ENCODE measurements at places on chromosomes 4 and X.

- peak; percentile 65 for DNase-seq
Observed at GRCh38 chr4:40227284-40227683, 30.5 kb downstream of the RHOH start.

- DNase-seq = no peak
Observed at GRCh38 chrX:3346501-3347259, at the start of gene MXRA5. Gene MXRA5 (minus strand): TSS chrX:3346652. CDS start chrX:3343833, 2,819 bp downstream.

DNA sequence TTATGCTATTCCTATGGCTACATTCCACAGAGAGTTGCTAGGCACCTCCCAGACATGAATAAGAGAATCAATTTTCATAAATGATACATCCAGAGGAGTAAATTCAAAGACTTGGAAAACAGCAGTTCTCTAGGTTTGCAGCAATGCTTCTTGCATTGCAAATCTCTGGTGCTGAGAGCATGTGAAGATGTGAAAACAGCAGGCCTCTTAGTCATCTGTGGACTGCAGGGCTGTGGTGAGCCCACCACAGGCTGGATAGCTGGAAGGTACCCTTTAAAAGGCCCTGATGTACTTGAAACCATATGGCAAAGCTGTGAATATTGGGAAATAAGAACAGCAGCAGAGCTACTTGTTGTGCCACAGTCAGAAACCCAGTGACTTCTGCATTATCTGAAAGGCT lies 2135.9 kb downstream of the ARAP2 start:
- no peak for DNase-seq

DNA sequence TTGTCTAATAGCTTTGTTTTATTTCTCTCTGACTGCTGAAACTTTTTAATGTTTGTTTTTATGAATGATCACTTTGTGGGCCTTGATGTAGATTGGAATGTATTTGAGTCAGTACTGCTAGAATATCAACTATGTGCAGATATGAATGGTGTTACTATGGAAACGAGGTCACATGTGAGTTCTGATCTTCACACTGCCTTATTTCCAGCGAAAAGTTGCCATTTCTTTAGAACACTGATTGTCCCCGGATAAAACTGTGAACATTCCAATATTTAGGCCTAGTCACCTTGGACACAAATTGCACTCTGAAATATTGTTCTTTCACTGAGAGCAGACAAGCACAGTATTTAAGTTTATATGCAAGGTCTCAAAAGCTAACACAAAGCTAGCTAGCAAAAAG lies 27.2 kb upstream of the MAGED1 start:
- no peak for DNase-seq

DNA sequence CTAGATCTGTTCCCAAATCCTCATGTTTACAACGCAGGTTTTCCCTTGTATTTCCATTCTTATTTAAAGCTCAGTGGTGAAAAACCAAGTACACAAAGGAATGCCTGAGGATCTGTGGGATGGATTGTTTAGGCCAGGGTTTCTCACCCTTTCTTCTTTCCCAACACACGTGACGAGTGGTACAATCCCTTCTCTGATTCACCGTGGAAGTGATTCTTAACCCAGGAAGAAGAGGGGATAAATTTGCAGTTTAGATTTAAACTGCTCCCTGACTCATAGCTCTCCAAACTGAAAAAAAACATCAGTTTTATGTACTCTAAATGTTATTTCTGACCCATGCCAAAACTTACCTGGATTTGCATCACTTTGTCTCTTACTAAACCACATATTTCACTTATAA lies 17.0 kb downstream of the PAQR3 start:
- no peak for DNase-seq

- DNase-seq = no peak
Observed at GRCh38 chrX:120517936-120518335, 42.8 kb downstream of the CUL4B start.

DNA sequence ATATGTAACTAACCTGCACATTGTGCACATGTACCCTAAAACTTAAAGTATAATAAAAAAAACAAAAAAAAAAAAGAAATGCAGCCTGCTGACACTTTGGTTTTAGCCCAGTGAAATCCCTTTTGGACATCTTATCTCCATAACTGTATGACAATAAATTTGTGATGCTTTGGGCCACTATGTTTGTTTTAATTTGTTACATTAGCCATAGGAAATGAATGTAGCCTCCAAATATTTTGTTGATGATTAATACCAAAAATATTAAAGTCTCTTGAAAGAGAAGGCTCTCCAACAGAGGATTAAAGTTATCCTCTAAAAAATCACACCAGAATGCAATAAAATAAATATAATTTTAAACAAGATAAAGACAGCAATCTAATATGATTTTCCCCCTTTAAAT lies 852.7 kb upstream of the SLIT2 start:
- DNase-seq = no peak

DNA sequence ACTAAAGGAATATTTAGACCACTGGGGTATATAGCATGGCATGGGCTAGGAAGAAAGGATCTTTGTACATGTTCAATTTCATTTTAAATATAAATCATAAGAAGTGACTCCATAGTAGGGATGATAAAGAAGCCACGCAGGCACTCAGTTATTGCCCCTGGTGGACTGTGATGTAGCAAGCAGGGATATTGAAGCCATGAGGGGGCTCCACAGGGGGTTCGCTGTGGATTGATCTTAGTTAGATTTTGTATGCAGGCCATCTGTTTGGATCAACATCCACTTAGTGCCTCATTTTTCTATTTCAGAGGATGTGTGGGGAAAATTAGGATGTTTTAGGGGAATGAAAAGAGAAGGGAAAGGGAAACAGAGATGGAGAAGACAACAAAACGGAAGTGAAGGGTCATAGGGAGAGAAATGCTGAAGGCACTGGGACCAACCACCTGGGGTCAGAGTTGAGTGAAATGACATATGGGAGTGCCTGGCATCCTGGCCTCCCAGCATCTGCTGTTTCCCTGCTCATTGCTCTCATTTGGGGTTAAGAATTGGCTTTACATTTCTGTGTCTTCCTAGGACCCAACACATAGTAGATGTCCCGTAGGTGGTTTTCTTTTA lies 11.2 kb upstream of the FREM3 start:
- DNase-seq = no peak

DNA sequence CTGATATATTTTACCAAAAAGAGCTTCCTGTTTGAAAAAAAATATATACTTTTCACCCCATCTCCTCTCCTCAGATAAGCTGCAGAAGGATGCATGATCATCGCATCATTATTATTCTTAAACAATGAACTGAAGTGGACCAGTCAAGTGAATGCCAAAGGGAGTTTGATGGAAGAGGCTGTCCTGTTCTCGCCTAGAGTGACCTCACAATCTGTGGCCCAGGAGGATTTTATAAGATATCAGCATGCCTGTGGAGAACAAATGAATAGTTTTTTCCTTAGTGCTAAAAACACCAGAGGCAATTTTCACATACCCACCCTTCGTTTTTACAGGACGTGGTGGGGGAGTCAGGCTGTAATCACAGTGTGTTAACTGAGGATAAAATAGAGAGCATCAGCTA lies 112.7 kb downstream of the USP46 start:
- DNase-seq = no peak

GRCh38 chr4:140004922-140005627 lies 148.9 kb downstream of the MAML3 start:
- DNase-seq = no peak

DNA sequence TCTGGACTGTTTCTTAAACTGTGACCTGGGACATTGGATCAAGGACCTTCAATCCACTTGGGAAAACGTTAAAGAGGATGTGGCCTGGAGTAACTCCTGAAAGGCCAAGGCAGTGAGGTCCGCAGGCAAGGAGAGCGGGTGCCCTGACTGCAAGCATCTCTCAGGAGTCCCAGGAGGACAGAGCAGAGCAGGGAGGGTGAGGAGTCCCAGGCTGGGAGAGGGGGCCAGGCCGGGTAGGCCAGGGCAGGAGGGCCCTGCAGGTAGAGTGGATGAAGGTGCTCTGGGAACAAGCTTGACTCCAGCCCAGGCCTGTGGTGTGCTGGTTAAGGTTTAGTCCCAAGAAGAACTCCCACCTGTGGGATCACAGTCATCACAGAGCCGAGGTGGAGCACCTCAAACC lies 13.8 kb downstream of the PNMA6E start:
- no peak for DNase-seq

DNA sequence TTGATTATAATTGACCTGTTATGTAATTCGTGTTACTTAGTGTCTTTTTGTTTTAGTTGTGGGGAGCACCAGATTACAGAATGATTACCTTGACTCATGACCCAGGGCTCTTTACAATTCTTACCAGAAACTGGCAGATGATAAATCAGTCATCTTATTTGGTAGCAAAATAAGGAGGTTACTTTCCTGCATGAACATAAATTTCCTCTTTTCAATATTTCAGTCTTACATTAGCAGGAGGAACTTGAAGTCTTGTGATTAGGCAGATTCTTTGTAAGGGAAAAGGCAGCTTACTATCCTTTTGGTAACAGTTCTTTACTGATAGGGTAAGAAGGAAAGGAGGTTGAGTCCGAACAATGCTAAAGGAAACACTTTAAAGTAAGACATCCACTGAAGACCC lies 26.0 kb upstream of the SLC25A5 start:
- no peak for DNase-seq

DNA sequence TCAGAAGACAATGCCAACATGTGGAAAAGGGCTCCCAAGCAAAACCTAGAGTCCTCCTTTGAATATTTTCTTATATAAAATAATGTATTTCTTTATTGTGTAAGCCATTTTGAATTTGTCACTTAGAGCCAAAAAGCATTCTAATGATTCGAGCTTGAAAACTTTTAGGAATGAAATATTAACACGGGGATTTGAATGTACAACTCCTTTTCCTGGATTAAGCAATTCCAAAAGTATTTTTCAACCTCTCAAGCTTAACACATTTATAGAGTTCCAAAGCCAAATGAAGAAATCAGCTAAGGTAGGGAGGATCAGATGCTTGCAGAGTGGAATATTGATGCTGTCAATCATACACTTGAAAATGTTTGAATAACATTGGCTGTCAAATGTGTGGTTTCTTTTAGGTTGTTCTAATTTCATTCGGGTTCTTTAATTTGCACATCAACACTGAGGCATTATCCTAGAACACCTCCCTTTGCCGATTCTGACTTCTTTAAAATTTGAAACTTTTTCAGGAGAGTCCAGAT lies 67.2 kb upstream of the ETNPPL start:
- no peak for DNase-seq

DNA sequence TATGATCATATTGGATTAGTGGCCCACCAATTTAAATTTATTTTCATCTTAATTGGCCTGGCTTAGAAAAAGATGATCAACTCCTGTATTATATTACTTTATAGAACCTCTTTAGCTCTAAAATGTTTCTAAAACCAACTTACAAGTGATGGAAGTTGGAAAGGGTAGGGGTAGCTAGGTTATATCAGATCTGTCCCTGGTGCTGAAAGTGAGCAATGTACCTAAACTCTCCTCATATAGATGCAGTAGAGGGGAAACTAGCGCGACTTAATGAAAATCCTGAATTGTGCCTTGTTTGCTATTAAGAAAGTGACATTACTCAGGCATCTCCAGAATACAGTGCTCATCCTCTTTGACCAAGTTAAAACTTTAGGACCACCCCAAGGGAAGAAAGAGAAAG lies 7.5 kb upstream of the PTCHD1 start:
- DNase-seq = no peak

DNA sequence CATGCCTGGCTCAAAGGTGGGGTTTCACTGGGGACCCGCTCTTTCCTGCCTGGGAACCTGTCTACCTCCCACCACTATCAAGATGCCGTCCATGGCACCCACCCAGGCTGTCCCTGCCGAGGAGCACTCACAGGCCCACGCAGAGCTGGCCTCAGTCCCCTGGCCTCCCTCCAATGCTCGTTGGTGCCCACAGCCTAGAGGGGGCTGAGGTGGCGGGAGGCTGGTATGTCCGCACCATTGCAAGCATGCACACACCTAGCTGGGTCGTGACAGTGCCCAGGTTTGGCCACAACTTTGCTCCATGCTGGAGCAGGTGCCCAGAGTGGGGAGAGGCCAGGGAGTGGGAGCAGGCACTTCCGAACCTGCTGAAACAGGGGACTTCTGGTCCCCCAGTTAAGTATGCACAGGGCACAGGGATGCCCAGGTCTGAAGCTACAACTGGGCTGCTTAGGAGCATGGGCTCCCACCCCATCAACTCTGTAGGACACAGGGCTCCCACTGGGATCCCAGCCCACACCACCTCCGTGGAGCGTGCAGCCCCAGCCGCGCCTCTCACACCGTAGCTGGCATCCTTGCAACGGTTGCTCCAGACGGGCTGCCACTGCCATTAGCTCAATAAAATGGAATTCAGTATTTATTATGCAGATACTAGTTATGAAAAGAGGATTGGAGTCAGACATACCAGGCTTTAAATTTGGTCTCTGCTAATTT lies 1376.1 kb upstream of the TENM3 start:
- no peak for DNase-seq

DNA sequence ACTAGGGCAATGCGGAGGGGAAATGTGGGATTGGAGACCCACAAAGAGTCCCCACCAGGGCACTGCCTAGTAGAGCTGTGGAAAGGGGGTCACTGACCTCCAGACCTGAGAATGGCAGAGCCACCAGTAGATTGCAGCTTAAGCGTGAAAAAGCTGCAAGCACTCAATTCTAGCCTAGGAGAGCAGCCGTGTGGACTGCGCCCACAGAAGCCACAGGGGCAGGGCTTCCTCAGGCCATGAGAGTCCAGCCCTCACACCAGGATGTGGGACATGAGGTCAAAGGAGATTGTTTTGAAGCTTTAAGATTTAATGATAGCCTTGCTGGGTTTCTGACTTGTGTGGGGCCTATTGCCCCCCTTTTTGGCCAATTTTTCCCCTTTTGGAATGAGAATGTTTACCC lies 379.0 kb downstream of the INPP4B start:
- DNase-seq = no peak

GRCh38 chr4:79211490-79211889 lies 114.4 kb downstream of the NAA11 start:
- DNase-seq = no peak

- DNase-seq = no peak
Observed at GRCh38 chr4:89267846-89268245, 39.8 kb downstream of the GPRIN3 start.

- no peak for DNase-seq
Observed at GRCh38 chr4:133452678-133453077, 303.6 kb downstream of the PCDH10 start.

DNA sequence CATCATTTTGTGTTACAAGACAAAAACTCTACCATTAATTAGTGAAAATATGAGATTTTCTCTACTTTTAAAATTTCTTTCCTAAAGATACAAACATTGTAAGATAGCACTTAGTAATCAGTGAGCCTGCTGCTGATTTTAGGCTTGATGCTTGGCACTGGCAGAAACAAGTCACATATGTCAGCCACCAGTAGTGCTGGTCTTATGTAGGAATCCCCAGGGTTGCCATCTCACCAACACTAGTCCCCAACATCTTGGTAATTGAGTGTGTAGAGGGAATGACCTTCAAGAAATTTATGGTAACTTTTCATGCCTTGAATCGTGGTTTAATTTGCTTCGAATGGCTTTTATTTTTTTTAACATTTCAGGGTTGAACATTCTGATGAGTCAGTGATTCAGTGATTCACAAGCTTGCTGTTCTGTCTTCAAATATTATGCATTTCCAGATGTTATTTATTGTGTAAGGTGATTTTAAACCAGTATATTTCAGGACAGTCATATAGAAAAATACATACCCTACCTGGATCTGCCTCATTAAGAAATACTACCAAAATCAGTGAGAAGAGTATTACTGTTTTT lies 11.9 kb downstream of the EXOC1 start:
- DNase-seq = no peak

Data from stimulated activated CD4-positive, alpha-beta T cell treated with anti-CD3 and anti-CD28 coated beads, Interleukin-4, amount 100 ng/mL, for 48 hours (primary cell).